Activated T-helper 1 cell treated with Interleukin-2 at 50 U/mL for 16 hours (primary cell): ENCODE measurements at places on chromosomes 4 and X.

DNA sequence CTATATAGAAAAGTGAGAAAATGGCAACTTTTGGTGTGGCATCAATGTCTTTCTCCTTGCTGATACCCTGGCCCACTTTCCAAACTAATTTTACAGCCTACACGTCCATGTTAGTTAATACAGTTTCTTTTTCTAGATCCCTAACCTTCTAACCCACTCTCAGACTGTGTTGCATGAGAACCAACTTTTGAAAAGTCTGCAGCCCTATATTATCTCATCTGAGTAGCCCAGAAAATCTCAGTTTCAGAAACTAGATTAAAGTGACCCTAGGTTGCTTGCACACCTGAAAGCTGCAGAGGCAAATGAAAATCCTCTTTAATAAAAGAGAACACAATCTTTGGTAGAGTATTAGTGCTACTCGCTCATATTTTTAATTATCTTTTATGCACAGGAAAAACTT, 371.6 kb upstream of the EMCN start:
- DNase-seq = no peak

DNA sequence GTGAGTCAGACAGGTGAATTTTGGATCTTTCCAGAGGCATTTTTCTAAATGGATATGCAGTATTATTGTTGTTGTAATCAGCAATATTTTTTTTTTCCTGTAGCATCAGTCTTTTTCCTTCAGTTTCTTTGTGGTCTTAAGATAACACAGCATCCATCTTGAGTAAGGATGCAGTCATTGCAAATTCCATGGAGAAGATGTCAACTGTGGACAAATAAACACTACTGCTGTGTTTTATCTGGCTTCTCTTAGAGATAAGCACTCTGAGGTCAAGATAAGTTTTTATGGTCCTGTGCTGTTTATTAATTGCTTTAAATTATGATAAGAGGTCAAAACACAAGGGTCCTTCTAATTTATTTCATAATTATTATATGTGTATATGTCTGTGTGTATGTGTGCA, 1255.7 kb downstream of the ADGRL3 start:
- DNase-seq = no peak

GRCh38 chr4:35725131-35725530, 519.2 kb downstream of the ARAP2 start:
- no peak for DNase-seq

GRCh38 chrX:151391722-151392121, 5.3 kb upstream of the VMA21 start:
- no peak for DNase-seq

DNA sequence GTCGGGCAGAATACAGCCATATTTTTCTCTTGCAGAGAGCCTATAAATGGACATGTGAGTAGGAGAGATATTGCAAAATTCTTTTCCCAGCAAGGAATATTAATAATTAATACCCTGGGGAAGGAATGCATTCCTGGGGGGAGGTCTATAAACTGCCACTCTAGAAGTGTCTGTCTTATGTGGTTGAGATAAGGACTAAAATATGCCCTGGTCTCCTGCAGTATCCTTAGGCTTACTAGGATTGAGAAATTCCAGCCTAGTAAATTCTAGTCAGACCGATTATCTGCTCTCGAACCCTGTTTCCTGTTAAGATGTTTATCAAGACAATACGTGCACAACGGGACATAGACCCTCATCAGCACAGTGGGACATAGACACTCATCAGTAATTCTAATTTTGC, 872.6 kb downstream of the FSTL5 start:
- no peak for DNase-seq

DNA sequence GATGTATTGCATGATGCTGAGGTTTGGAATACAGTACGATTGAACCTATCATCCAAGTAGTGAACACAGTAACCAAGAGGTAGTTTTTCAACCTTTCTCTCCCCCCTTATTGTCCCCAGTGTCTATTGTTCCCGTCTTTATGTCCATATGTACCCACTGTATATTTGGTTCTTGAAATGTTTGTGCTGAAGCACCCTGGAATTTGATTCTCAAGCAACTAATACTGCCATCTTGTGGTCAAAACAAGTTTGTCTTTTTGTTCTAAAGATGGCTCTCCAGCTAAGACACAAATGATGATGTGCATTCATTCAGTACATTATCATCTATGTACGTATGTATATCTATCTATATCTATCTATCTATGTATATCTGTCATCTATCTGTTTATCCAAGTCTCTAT, 33.5 kb upstream of the DCX start:
- no peak for DNase-seq

DNA sequence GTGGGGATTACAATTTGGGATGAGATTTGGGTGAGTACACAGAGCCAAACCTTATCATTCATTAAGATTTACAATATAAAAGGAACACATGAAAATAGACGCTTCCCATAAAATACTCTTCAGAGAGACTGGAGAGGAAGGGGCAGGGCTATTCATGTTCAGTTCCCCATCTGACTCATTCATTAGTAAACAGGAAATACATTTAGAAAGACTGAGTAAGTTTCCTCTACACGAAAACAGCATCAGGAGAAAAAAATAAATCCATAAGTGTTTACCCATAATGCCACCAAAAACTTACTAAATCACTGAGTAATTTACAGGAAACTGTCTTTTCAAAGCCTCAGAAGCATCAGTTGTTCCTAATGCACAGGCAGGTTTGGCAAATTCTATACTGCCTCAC, 255.4 kb upstream of the CXorf51A start:
- DNase-seq = no peak

DNA sequence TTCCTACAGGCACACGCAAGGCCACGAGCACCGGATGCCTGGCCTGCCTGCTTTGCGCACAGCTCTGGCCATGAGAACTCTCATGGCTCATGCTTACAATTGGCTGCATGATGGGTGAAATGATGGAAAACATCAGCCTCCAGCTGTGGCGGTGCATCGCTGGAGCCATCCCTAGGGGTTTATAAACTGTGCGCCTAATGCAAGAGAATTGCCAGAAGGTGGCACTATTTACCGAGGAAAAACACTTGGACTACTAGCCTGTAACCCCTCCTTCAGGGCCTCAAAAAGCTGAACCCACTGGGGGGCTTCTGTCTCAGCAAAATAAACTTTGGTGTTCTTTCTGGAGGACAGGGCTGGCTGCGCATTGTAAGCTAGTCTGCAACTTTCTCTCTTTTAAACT, 51.9 kb downstream of the PHKA2 start:
- DNase-seq = no peak

DNA sequence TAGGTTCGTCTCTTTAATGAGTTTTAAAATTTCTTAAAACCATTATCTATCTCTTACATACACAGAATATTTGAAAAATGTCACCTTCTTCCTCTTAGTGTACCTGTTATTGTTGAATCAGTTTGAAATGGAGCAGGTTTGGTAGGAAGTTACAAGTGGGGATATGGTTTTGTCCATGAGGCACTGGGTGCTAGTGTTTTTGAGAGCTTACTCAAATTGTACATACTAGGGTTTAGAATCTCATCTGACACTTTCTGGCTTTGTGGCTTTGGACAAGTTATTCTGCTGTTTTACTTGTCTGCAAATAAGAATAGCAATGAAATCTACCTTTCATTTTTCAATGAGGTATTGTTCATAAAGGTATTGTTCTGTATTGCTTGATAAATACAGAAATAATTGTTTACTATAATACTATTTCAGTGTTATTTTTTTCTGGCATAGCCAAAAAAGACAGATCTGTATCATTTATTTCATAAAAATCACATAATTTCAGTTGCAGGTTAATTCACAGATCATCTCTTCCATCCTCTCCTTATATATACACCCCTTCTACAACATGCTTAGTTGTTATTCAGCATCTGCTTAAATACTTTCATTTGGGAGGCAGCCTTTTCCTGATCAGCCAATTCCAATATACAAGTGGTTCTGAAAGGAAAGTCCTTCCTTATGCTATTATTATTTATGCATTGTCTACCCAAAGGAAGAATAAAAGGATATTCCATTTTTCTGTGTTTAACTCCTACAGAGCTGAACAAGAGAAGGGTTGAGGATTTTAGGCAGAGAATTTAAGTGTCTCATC, 13.3 kb downstream of the NCAPG start:
- DNase-seq = no peak

DNA sequence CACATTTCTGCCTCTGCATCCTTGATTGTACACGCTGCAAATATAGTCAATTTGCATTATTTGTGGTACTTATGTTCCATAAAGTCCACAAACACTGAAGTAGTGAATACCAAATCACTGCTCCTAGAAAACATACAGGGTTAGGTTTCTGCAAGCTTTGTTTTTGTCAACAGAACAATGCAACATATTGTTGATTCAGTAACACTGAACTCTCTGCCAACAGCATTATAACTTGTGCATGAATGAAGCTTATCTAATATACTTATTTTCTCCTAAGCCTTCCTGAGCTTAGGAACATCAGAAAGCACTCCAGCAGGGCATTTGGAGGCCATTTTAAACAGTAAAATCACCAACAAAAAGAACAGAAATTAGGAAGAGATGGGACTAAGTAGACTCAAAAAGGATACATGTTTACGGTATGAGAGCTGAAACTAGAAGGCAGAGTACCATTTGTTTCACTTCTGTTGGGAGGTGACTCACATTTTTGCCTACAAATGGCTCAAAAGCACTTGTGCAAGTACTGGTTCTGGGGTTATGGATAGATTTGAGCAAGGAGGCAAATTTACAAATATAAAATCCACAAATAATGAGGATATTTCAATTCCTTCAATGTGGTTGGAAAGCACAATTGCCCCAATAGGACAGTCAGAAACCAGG, 14.1 kb downstream of the COX18 start:
- DNase-seq = no peak

DNA sequence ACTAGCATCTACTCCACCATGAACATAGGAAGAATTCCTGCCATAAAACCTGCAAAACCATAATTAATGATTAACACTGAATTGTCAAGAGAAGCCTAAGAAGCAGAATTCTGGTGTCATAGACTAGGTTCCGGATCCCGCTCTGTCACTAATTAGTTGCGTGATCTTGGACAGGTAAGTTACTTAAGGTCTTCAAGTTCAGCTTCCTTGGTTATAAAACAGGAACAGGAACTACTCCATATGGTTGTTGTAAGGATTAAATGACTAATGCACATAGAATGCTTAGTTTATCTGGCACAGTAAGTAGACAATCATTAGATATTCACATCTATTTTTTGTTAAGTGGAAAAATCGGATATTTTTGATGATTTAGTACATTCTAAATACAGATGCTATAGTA, 14.3 kb downstream of the G3BP2 start:
- no peak for DNase-seq

DNA sequence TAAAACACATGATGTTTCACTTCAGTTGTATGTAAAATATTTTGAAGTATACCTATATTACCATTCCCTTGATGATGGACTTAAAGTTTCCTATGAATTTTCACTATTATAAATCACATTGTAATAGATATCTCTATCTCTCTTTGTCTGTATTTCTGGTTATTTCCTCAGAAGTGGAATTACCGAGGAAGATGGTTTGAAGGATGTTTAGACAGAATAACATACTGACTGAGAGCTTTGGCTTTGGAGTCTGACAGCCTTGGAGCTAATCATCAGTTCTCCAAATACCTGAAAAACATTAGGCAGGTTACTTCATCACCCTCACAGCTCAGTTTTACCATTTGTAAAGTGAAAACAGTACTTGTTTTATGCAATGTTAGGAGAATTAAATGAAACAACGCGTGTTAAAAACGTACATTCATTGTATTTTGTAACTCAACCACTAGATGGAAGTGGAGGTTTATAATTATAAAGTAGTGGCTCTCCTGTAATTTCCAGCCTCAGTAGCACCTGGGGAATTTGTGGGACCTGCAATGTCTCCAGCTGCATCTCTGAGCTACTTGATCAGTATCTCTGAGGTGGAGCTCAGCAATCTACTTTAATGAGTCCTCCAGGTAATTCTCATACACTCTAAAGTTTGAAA, 14.3 kb downstream of the JCHAIN start:
- no peak for DNase-seq

- DNase-seq = no peak
Measured at GRCh38 chrX:99901091-99901490, 509.0 kb downstream of the PCDH19 start.

- DNase-seq = no peak
Measured at GRCh38 chr4:99536271-99536670, 25.4 kb downstream of the C4orf17 start.

- DNase-seq = no peak
Measured at GRCh38 chr4:186074189-186074588, 5.2 kb downstream of the TLR3 start.

- no peak for DNase-seq
Measured at GRCh38 chrX:9519546-9520216, 54.8 kb downstream of the TBL1X start.

DNA sequence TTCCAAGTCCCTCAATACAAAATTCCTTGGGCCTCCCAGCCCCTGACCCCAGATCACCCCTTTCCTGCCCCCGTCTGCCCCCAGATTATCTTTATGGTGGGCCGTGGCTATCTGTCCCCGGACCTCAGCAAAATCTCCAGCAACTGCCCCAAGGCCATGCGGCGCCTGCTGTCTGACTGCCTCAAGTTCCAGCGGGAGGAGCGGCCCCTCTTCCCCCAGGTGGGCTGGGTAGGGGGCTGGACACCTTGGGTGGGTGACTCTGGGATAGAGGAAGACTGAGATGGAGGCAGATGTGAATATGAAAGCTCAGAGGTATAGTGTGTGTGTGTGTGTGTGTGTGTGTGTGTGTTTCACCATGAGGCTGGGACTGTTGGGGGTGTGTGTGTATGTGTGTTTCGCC, 9.8 kb downstream of the ARAF start:
- DNase-seq = no peak
